ENCODE measurements at places on chromosomes 5 and 9.

DNA sequence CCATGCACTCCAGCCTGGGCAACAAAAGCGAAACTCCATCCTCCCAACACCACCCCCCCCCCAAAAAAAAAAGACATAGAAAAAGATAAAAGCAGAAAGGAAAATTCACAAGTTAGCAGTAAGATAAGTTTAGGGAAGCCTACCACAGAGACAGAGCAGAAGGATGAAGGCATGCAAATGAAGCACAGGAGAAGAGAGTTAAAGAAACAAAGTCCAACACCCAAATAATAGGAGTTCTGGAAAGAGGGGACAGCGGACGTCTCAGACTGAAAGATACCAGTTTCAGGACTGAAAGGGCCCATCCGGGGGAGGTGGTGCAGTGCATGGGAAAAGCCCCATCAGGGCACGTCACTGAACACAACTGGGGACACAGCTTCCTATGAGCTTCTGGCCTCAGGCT is 54.3 kb downstream of the OTULIN start:
- DNase-seq = no peak

- no peak for DNase-seq
These were observed 254.6 kb downstream of the ASTN2 start for GRCh38 chr9:117160254-117160653.

GRCh38 chr5:175677571-175677970 is 19.7 kb downstream of the HRH2 start:
- no peak for DNase-seq

- no peak for DNase-seq
These were observed 92.9 kb upstream of the GRHPR start for GRCh38 chr9:37329576-37329975.

DNA sequence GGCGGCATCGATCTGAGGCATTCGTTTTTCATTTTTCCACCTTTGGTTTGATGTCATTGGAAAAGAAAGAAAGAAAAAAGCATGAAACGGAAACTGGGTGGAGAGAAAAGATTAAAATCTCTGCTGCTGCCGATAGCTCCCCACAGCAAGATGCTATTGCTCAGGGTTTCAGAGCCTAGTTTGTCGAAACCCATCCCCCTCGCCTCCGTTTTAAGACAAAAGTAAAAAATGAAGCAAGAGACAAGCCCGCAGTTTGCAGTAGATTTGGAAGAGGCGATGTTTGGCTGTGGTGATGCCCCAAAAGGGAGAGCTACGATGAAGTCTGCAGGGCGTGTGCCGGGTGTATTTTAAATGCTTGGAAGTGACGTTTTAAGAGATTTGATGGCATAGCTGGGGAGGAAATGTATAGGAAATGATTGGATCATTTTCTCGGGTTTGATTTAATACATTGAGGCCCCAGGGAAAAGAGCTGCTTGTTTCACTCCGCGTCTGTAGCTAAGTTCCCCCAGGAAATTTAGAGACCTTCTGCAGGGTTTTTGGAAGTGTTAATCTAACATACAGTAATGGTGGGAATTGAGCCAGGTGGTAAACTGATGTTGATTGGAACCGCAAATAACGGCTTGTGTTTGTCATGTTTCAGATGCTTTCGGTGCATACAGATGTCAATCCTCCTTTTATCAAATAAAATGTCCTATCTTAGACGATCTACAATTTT is 909 bp downstream of the NDFIP1 start:
- peak; percentile 66 for DNase-seq
